Small intestine (tissue), 16 donors: ENCODE measurements at places on chromosomes 5 and 9. TPM values are rescaled to one million over a fixed set of nuclear protein-coding genes. Genes with fewer than 3 reads are reported as not detected.

DNA sequence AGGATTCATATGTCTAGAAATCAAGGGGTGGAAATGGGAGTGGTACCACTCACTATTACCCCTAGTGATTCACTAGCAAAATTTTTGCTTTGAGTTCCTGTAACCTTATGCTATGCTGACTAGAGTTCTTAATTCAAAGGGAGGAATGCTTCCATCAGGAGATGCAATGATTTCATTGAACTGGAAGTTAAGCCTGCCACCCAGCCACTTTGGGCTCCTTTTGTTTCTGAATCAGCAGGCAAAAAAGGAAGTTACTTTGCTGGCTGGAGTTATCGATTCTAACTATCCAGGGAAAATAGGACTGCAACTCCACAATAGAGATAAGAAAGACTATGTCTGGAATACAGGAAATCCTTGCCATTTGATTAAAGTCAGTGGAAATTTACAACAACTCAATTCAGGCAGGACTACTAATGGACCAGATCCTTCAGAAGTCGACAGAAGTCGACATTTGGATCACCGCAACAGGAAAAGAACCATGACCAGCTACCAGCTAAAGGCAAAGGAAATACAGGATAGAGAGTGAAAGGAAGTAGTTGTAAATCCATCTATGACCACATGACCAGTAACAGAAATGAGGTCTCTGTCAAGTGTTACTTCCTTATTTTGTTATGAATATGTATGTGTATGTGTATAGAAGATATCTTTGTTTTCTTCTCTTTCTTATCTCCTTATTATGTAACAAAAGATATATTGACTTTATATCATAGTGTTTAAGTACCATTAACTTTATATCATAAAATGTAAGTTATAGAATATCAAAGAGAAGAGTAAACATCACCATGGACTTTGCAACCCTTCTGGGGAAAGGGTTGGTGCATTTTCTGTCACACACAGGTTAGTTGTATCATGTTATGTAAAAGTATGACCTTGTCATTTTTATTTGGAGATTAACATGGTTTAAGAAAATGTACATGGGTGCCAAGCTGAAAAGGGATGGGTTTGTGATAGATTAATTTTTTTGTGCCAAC, 198.7 kb upstream of the HAPLN1 start:
- H3K4me1 ChIP-seq, result peaks cover 6% of the 10 kb centered on the region
- no peak overlapping the region for H3K27ac ChIP-seq
- DNase-seq, result peak; percentile 23
- H3K36me3 ChIP-seq, result no peaks in the 10 kb centered on the region

The INSL4 gene
- not detected for polyA plus RNA-seq

GRCh38 chr5:122129306-122129705, at the start of gene ZNF474:
Gene ZNF474, plus strand, starts transcription at chr5:122129546. Its CDS starts 22,445 bp downstream, at chr5:122151991.
- no peak within 1 kb of the TSS for H3K27ac ChIP-seq
- peak; percentile 10 for DNase-seq
- no peaks in the 10 kb centered on the region for H3K27me3 ChIP-seq

DNA sequence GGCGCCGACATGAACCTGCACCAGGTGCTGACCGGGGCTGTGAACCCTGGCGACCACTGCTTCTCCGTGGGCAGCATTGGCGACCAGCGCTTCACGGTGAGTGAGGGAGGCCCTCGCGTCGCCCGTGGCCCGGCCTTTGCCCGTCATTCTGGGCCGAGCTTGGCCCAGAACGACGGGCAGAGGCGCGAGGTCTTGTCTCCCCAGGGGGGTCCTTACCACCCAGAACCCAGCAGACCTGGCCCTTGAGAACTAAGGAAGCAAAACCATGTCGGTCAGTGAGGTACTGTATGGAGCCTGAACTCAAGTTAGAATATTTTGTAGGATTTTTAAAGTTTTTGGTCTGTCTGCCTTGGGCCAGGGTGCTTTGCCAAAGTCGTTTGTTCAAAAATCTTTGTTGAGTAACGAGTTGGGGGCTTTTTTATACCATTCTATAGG, 691 bp downstream of the DMXL1 start:
- no peak for DNase-seq
- no peaks in the 10 kb centered on the region for H3K36me3 ChIP-seq
- peak overlapping the region; percentile 89 for H3K4me3 ChIP-seq
- H3K27ac ChIP-seq, result peak overlapping the region; percentile 99

GRCh38 chr9:2453701-2454100, 167.9 kb upstream of the VLDLR start:
- no peaks in the 10 kb centered on the region for H3K27me3 ChIP-seq
- H3K36me3 ChIP-seq, result no peaks in the 10 kb centered on the region
- H3K4me3 ChIP-seq, result no peak overlapping the region
- DNase-seq, result no peak
- no peak overlapping the region for H3K27ac ChIP-seq
- no peaks in the 10 kb centered on the region for H3K4me1 ChIP-seq

GRCh38 chr5:172648755-172649154, 7.7 kb downstream of the NEURL1B start:
- H3K27ac ChIP-seq, result no peak overlapping the region
- peaks cover 20% of the 10 kb centered on the region for H3K4me1 ChIP-seq
- no peaks in the 10 kb centered on the region for H3K36me3 ChIP-seq
- H3K4me3 ChIP-seq, result no peak overlapping the region

The GBA2 gene
- 106 TPM for polyA plus RNA-seq

GRCh38 chr9:107067739-107068416, 204.9 kb downstream of the ZNF462 start:
- peak; percentile 65 for DNase-seq
- H3K27ac ChIP-seq, result peak overlapping the region; percentile 56
- no peaks in the 10 kb centered on the region for H3K27me3 ChIP-seq
- no peaks in the 10 kb centered on the region for H3K4me1 ChIP-seq
- H3K36me3 ChIP-seq, result no peaks in the 10 kb centered on the region
- H3K4me3 ChIP-seq, result no peak overlapping the region

The ISL1 gene
- polyA plus RNA-seq, result 0.45 TPM

- H3K4me3 ChIP-seq, result no peak overlapping the region
- no peak for DNase-seq
- no peaks in the 10 kb centered on the region for H3K4me1 ChIP-seq
- no peak overlapping the region for H3K27ac ChIP-seq
- H3K36me3 ChIP-seq, result no peaks in the 10 kb centered on the region
Measured at GRCh38 chr5:40166802-40167201, 512.9 kb upstream of the PTGER4 start.

The SPATA9 gene
- polyA plus RNA-seq, result not detected

DNA sequence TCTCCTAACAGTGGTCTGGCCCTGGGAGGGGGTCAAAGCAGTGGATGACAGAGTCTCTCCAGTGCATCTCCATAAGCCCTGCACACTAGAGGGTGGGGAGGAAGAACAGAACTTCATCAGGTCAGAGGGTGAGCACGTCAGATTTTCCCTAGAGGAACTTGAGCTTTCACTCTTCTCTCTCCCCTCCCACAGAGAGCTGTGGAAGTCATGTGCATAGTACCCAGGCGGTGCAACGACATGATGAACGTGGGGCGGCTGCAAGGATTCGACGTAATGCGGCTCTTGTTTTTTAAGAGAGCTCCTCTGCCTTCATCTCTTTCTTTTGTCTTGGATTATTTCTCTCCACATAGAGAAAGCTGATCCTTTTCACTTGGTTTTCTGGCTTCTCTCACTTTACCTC, 100.2 kb upstream of the OTULINL start:
- H3K27me3 ChIP-seq, result no peaks in the 10 kb centered on the region
- no peak overlapping the region for H3K4me3 ChIP-seq
- no peaks in the 10 kb centered on the region for H3K4me1 ChIP-seq
- H3K36me3 ChIP-seq, result no peaks in the 10 kb centered on the region

- no peak overlapping the region for H3K27ac ChIP-seq
Measured at GRCh38 chr9:93819905-93820304, 135.2 kb downstream of the BARX1 start.

DNA sequence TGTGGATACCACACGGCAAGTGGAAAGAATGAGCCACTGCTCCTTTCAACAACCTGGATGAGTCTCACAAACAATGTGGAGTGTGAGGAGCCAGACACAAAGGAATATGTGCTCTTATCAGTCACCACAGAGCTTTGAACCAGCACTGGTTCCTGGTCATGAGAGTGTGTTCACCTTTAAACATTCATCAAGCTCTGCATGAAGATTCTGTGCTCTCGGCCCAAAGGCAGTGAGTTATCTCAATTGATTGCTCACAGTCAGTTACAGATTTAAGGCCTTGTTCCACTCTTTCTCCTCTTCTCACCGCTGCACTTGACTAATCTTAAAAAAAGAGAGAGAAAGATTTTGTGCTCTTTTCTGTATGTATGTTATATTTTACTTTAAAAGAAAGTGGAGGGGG, 19.4 kb downstream of the LRSAM1 start:
- DNase-seq, result no peak
- no peaks in the 10 kb centered on the region for H3K4me1 ChIP-seq
- no peaks in the 10 kb centered on the region for H3K27me3 ChIP-seq
- no peak overlapping the region for H3K27ac ChIP-seq

DNA sequence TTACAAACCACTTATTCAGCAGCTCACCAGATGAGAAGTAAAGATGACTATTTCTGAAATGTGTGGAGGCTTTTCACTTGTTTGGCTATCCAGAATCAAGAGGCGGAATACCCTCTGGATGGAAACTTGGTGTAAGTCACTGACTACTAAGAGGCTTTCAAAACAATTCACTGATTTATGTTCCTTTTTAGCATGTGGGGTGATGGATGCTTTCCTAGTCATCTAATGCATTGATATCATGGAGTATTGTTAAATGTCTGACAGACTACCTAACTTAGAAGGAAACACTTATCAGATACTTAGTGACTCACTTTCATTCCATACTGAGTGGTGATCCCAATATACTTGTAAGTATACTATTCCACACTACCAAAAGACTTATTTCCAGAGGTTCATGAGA, 141.4 kb downstream of the PLK2 start:
- H3K4me3 ChIP-seq, result no peak overlapping the region
- no peaks in the 10 kb centered on the region for H3K4me1 ChIP-seq
- no peaks in the 10 kb centered on the region for H3K27me3 ChIP-seq

The ANKH gene
- polyA plus RNA-seq, result 82.2 TPM

The LRRC19 gene
- 11.2 TPM for polyA plus RNA-seq

- H3K27ac ChIP-seq, result no peak overlapping the region
- no peak overlapping the region for H3K4me3 ChIP-seq
- no peaks in the 10 kb centered on the region for H3K4me1 ChIP-seq
- H3K36me3 ChIP-seq, result no peaks in the 10 kb centered on the region
- no peak for DNase-seq
- H3K27me3 ChIP-seq, result no peaks in the 10 kb centered on the region
Measured at GRCh38 chr5:83184534-83184933, 107.2 kb downstream of the XRCC4 start.

DNA sequence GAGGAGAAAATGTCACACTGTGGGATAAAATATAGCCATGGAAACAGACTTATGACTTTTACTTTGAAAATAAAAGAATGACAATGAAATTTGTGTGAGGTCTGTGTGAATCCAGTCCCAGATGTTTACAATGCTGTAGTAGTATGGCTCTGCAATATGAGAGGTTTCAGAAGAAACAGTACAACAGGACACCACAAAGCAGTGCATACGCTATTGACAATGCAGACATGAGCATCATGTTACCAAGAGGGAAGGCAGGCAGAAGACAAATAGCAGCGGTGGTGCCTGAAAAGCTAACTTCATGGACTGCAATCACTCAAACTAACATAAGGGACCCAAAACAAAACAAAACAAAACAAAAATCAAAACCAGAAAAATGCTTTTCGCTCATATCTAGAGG, 1.8 kb downstream of the FGF10 start:
- no peak overlapping the region for H3K4me3 ChIP-seq
- H3K27ac ChIP-seq, result no peak overlapping the region
- DNase-seq, result no peak
- H3K27me3 ChIP-seq, result no peaks in the 10 kb centered on the region
- H3K36me3 ChIP-seq, result no peaks in the 10 kb centered on the region

GRCh38 chr5:83025690-83026478, 51.3 kb downstream of the TMEM167A start:
- no peaks in the 10 kb centered on the region for H3K27me3 ChIP-seq
- no peak overlapping the region for H3K4me3 ChIP-seq
- no peak overlapping the region for H3K27ac ChIP-seq

The ASPN gene
- 1.6 TPM for polyA plus RNA-seq

DNA sequence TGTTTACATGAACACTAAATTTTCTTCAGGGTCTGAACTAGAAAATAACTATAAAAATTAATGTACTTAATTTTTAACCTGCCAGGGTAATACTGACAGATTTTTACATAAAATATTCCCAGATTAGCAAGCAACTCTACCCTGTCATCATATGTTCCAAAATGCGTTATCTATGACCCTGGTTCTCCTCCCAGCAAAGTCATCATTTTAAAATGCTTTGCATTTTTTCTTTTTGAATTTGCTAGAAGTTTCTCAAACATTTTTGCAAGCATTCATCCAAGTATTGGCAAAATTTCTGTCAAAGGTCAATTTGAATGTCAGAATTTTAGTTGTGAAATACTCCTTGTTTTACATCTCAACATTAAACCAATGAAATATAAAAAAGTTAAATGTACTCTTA, 144.5 kb upstream of the FTMT start:
- H3K4me3 ChIP-seq, result no peak overlapping the region
- H3K4me1 ChIP-seq, result no peaks in the 10 kb centered on the region
- no peaks in the 10 kb centered on the region for H3K36me3 ChIP-seq
- no peaks in the 10 kb centered on the region for H3K27me3 ChIP-seq

- H3K4me1 ChIP-seq, result peaks cover 4% of the 10 kb centered on the region
- H3K36me3 ChIP-seq, result peaks cover 38% of the 10 kb centered on the region
- no peaks in the 10 kb centered on the region for H3K27me3 ChIP-seq
- DNase-seq, result no peak
Measured at GRCh38 chr9:133964463-133964862, 27.7 kb downstream of the VAV2 start.

DNA sequence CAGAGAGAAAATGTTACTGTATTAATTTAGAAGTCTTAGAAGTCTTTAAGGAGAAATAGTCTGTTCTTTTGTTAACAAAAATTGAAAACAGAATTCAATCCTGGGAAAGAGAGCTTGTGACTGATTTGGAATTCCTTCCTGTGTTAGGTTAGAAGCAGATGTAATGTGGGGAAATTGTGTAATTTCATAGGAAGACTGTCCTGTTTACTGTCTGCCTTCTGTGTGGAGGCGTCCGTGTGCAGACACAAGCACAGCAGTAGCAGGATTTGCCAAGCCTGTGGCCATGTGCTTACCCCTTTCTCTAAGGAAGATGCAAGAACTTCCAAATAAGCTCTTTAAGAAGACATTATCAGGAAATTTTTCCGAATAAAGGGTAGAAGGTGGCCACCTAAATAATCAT, 36.7 kb upstream of the F2R start:
- no peak for DNase-seq
- peaks cover 10% of the 10 kb centered on the region for H3K36me3 ChIP-seq
- H3K27me3 ChIP-seq, result no peaks in the 10 kb centered on the region
- no peak overlapping the region for H3K4me3 ChIP-seq
- no peaks in the 10 kb centered on the region for H3K4me1 ChIP-seq

DNA sequence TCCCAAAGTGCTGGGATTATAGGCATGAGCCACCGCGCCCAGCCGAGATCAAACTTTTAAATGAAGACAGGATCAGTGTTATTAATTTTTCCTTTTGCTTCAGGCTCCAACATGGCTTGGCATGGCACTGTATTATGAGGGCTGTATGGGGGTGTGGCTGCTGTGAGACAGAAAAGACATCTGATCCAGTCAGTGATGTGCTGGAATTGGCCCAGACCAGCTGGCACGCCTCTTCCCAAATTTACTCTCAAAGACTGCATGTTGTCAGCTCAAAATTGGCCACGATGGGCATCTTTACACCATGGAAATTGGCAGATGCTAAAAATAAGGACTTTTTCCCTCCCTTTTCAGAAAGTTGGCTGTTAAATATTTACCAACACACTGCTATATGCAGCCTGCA, 12.1 kb upstream of the COL27A1 start:
- H3K36me3 ChIP-seq, result no peaks in the 10 kb centered on the region
- H3K4me1 ChIP-seq, result no peaks in the 10 kb centered on the region
- H3K27me3 ChIP-seq, result no peaks in the 10 kb centered on the region
- H3K27ac ChIP-seq, result no peak overlapping the region
- no peak overlapping the region for H3K4me3 ChIP-seq

The DRD1 gene
- polyA plus RNA-seq, result 0.07 TPM

The RXFP3 gene
- polyA plus RNA-seq, result not detected
